ENCODE measurements at places on chromosomes 16 and 17.

- DNase-seq = no peak
Observed at GRCh38 chr16:7755347-7755882, 422.8 kb downstream of the RBFOX1 start.

GRCh38 chr17:6097005-6097279 is 26.8 kb downstream of the WSCD1 start:
- DNase-seq = no peak

DNA sequence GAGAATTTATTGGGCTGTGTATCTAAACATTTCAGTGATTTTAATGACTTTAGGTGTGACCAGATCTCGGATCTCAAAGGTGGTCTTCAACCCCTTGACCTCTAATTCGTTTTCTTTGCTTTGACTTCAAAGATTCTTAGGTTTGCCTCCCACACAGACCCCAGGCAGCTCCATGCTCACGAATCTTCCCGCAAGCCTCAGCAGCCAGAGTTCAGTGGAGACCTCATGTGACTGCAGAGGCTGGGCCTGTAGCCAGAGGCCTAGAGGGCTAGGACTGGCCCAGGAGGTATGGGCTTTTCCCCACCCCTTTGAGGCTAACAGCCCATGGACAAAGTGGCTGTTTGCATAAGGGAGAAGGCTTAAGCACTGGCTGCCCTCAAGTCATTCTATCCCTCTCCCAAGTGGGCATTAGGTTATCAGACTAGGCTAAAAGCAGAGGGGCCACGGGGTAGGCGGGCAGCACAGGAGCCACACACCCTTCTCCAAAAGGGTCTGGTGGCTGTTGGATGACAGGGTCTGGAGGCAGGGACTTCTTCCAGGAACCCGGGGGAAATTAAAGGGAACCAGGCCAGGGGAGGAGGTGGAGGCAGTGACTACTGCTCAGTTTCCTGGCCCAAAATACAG is 3.0 kb downstream of the HIRIP3 start:
- no peak for DNase-seq

- no peak for DNase-seq
Observed at GRCh38 chr17:9828296-9829295, 2.9 kb downstream of the GLP2R start.

GRCh38 chr16:12062343-12063003 is 85.9 kb downstream of the SNX29 start:
- DNase-seq = no peak

DNA sequence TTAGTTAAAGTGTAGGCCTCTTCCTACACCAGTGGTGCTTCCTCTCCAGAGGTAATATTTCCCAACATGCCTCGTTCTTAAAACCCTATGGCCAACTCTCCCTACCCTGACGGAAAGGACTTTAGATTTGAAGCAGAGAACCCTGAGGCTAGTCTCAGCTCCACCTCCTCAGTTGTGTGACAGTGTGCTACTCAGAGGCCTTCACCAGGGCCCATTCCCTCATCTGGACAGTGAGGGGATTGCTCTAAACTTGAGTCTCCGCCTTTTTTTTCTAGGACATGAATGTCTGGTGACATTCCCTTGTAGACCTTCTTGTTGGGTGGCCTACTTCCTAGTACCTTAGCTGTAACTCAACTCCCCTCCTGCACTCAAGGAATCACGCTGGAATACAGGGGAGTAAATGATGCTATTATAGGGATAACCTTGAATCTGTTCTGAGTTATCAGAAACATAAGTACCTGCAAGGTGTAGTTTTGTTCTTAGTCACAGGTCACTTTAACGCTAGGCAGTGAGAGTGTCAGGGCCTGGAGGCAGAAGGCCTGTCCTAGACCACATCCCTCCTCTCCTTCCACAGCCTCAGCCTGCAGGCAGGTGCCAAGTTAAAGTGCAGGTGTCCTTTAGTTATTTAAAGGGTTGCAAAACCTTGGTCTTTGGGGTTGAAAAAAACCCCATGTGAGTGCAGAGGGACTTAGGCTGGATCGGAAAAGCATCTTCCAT is 26.9 kb downstream of the LDHD start:
- DNase-seq = no peak

Measured in activated naive CD4-positive, alpha-beta T cell treated with anti-CD3 and anti-CD28 coated beads, Interleukin-2, amount 50 U/mL, for 72 hours (primary cell).